Adipose tissue (tissue), 3 donors: ENCODE measurements at places on chromosomes 11 and 22. TPM values are rescaled to one million over a fixed set of nuclear protein-coding genes. Genes with fewer than 3 reads are reported as not detected.

Gene SMIM35
- polyA plus RNA-seq = not detected

Gene SLC5A12
- polyA plus RNA-seq = not detected

Gene TMEM121B
- polyA plus RNA-seq = 0.28 TPM

Gene EXT2
- polyA plus RNA-seq = 20.7 TPM

Gene TSSK2
- 0.07 TPM for polyA plus RNA-seq
